GM23248 (cell line): ENCODE measurements at places on chromosomes 11 and 22. TPM values are rescaled to one million over a fixed set of nuclear protein-coding genes. Genes with fewer than 3 reads are reported as not detected.

- peak; percentile 60 for DNase-seq
Measured at GRCh38 chr22:41683616-41684015, 5.1 kb downstream of the SNU13 start.

The OR10A6 gene
- 0.06 and 0.39 TPM in 2 replicates for polyA plus RNA-seq

The TRMU gene
- polyA plus RNA-seq: 27.0 and 29.5 TPM in 2 replicates

DNA sequence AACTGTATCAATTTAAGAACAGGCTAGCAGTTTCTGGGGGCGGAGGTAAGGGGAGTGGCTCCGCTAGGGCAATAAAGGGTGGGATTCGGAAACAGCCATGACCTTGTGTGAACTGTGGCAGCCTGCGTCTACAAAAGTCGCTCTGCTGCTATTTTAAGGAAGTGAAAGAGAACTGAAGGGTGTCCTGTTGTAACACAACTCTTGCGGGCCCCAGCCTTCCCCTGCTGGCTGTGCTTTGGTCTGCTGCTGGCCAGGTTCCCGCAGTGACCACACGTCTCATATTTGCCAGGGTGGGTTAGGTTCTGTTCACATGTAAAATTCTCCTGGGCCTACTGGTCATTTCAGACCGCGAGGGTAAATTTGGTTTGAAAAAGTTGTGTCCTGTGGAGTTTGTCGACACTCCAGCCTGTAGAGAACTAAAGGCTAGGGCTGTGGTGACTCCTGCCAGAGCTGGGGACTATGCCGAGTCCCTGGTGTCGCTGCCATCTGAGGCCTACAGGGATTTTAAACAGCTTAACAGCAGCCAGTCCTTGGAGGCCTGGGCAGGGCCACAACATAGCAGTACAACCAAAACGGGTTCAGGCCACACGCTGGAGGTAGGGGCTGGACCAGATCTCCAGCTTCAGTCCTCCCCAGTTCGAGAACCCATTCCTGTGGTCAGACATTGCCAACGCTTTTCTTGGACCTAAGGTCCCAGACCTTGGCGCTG is 1.1 kb upstream of the PPFIBP2 start:
- DNase-seq: peak; percentile 76

The TRIM51 gene
- polyA plus RNA-seq: not detected in 2 replicates

- no peak for DNase-seq
Measured at GRCh38 chr11:36177836-36178235, 111.4 kb downstream of the COMMD9 start.

GRCh38 chr11:96396637-96397036 is 6.8 kb downstream of the JRKL start:
- no peak for DNase-seq

DNA sequence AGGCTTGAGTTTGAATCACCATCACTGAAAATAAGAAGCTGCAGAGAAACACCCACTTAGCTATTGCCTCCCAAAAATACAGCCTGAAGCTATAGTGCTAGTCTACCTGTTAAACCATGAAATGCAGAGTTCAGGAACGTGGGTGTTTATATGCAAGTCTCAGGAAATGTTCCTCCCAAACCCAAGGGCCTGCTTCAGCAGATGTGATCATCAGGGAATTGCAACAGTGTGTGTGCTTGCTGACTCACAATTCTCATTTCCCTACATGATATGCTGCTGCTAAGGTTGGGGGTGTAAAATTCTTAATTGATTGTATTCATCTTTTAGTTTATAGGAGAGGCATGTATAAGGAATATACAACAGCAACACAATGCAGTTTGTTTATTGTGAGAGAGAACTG is 49.6 kb downstream of the NUP98 start:
- DNase-seq: peak; percentile 92

GRCh38 chr11:16976379-16976778 is 37.8 kb downstream of the PLEKHA7 start:
- no peak for DNase-seq

DNA sequence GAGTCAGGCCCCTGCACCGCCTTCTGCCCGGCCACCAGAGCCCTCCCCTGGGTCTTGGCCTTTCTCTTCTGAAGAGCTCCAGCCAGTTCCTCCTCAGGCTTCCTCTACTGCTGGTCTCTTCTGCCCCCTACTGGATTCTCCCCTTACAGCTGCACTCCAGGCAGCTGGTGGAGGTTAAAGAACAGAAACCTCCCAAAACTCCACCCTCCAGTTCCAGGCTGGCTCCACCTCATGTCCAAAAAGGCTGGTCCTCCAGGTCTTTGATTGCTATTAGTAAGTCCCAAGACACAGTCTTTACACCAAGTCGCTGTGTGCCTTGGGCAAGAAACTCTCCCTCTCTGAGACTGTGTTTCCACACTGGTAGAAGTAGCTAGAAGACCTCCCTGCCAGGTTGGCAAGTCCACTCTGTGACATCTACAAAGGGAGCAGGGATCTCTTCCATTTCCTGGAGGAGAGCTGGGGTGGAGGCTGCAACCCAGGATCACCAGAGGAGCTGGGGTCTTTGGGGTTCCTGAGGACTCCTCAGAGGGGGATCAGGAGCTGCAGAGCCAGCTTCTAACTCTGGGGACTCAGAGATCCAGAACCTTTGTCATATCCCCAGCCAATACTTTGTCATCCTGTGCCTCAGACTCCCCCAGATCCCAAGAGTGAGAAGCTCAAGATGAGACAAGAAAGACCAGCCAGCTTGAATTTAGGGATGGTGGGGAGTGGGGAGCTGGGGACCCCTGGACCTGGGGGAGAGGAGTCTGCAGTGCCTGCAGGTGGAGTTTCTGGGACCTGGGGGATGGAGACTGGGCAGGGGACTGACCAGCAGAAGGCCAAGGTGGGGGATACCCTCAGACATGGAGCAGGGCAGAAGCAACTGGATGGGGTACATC is 3.4 kb upstream of the IGLL5 start:
- DNase-seq: peak; percentile 74

The LIF gene
- 1.0 and 1.4 TPM in 2 replicates for polyA plus RNA-seq

- peak; percentile 23 for DNase-seq
Measured at GRCh38 chr11:28245131-28245530, 136.9 kb downstream of the METTL15 start.

DNA sequence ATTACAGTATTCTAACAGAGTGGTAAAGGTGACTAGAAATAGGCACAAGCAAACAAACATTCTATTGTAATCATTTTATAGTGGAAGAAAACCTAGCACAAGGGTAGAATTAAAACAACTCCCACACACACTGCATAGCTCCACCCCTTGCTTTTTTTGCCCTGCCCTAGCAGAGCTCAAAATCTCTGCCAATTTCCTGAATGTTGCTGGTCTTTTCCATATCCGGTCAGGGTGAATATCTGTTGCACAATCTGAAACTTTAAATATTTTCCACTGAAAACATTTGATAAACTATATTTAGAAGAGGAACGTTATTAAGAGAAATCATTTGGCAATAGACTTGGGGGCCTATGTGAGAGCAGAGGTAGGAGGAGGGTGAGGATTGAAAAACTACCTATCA is 2.7 kb downstream of the SPA17 start:
- peak; percentile 78 for DNase-seq

The BAIAP2L2 gene
- polyA plus RNA-seq: 13.2 and 13.4 TPM in 2 replicates

The SUSD2 gene
- polyA plus RNA-seq: 0.24 and 0.28 TPM in 2 replicates

GRCh38 chr22:23841292-23841691 is 2.5 kb upstream of the DERL3 start:
- DNase-seq: no peak

The DDX25 gene
- polyA plus RNA-seq: not detected in 2 replicates

DNA sequence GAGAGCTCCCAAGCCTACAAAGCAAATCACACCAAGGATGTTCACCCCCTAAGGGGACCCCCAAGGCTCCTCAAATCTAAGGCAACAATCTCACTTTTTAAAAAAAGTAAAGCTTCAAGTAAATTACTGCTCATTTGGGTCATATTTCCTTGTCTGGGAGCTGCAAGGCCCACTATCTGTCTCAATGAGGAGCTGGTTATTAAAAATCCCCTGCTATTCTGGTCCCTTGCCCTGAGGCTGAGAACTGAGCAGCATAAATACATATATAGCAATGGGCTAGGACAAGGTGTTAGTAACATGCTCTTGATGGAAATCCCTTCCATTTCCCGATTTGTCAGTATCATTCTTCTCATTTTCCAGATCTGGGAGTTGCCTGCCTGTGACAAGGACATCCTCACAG is 119.2 kb downstream of the ETS1 start:
- DNase-seq: peak; percentile 50

The UBQLNL gene
- 0.20 TPM in 1 of 2 replicates, not detected in the other for polyA plus RNA-seq

The OR5AN1 gene
- not detected in 2 replicates for polyA plus RNA-seq

- no peak for DNase-seq
Measured at GRCh38 chr22:33861216-33861875, 58.9 kb downstream of the LARGE1 start.

DNA sequence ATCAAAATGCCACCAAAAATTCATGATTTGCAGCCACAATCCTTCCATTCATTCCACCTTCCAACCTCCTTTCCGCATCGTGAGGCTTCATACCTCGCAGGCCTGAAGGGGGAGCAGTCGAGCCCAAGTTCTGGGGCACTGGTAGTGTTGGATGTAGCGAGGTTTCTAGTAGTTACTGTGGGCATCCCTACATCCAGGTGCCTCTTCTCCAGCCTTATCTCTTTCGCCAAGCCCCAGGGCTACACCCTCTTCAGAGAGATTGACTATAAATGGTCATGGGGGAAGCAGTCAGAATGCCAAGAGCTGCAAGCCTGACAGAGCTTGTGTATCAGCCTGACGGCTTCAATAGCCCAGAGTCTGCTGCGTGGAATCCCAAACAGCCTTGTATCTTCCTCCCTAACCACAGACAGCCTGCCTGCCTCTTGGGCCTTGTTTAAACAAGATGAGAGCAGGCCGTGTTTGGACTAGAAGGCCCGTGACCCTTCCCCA is 28.9 kb downstream of the CLMP start:
- DNase-seq: peak; percentile 61

GRCh38 chr11:42976636-42977217 is 335.1 kb upstream of the API5 start:
- no peak for DNase-seq

- no peak for DNase-seq
Measured at GRCh38 chr11:118914178-118914918, 11.4 kb downstream of the BCL9L start.

The NAV2 gene
- 4.1 and 5.7 TPM in 2 replicates for polyA plus RNA-seq

DNA sequence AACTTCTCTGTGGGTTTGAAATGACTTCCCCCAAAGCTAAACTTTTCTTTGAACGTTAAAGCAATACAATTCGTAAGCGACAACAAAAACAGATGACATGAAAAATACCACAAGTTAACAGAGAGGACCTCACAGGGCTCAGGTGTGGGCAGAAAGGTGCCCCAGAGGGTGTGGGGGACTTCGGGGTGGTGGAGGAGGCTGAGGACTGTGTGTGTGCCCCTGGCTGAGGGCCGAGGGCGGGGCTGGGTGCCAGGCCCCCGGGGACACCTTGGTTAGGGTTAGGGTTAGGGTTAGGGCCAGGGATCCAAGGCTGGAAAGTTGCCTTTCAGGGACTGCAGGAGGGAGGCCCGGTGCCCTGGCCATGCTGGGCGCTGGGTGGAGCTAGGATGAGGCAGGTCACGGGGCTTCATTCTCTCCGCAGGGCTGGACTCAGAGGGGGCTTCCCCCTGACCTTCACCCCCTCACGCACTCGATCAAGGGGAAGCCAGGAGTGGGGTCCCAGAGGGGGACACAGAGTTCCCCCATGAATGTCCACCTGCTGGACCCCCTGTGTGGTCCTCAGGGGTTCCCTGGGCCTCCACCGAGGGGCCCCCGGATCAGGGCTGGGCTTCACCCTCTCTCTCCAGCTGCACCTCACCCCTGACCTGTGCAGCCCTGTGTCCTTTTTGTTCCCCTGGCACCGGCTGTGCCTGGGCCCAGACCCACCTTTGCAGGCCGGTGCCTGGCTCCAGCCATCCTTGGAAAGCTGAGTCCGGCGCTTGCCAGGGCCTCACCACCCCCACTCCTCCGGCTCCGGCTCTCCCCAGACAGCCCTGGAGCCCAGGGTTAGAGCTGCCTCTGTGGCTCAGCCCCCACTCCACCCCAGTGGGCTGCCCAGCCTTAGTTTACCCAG is 7.0 kb downstream of the TNNI2 start:
- no peak for DNase-seq

DNA sequence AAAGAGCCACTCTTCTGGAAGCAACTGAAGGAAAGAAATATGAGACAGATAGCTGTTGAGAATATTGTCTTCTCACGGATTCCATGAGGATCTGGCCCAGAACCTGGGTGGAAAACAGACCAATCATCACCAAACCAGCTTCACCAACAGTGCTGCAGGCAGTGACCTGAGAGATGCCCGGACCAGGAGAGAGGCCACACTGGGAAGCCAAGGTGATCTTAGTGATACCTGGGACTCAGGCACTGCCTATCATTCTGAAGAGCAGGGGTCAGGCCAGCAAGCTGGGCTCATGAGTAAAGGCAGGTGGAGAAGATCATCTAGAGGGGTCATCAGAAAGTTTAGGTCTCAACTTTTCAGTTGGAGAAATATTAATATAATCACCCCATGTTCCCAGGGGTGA is 595.8 kb upstream of the CADM1 start:
- no peak for DNase-seq

The TST gene
- polyA plus RNA-seq: 16.9 and 17.2 TPM in 2 replicates

The GRM5 gene
- polyA plus RNA-seq: not detected in 2 replicates

The MUC6 gene
- not detected in 2 replicates for polyA plus RNA-seq

The TREH gene
- polyA plus RNA-seq: 0.06 and 0.09 TPM in 2 replicates

GRCh38 chr11:113531083-113531482 is 55.9 kb upstream of the DRD2 start:
- DNase-seq: no peak

The PAX6 gene
- 0.21 TPM in 1 of 2 replicates, not detected in the other for polyA plus RNA-seq

DNA sequence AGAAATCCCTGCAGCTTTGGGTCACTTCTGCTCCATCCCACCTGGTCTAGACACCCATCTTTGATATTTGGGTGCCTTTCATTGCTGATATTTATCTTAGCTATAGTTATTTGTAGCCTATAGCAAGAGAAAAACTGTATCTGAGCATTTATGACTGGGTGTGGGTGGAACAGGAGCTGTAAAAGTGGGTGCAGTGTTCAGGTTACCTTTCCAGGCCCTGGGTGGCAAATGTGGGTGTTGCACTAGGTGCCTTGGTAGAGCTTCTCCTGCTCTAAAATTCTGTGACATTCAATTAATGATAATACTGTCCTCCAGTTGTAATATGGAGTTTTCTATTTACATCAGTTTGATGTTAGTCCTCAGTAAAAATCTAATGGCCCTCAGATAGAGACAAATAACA is 78.4 kb upstream of the OR4B1 start:
- no peak for DNase-seq

The CBLIF gene
- polyA plus RNA-seq: not detected in 2 replicates

DNA sequence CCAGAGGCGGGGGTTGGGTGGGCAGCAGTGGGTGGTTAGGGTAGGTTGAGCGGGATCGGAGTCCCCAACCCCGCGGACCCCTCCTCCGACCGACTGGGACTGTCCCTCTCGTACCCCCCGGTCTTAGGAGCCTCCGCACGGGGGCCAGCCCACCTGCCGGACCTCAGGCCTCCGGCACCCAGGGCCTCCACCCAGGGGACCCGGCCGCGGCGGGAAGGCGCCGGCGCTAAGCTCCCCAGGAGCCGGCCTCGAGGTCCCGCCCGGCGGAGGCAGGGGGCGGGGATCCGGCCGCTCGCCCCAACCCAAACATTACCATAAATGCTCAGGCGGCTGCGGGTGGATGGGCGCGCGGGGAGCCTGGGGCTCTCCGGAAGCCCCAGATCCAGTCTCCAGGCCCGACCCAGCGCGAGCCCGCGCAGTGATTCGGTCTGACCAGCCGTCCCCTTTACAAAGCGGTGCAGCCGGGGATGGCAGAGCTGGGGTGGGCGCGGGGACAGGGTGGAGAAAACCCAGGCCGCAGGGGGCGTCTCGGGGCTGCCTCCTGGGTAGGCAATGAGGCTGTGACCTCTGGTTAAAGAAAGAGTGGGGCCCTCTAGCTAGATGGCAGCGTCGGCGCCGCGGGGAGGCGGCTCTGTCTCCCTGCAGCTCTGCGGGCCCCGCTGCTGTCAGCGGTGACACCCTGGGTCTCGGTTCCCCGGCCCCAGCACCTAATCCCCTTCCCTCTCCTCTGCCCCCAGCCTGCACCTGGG is 4.0 kb upstream of the MCAM start:
- DNase-seq: peak; percentile 70
